ELR (cell line): ENCODE measurements at places on chromosomes 2 and 18.

DNA sequence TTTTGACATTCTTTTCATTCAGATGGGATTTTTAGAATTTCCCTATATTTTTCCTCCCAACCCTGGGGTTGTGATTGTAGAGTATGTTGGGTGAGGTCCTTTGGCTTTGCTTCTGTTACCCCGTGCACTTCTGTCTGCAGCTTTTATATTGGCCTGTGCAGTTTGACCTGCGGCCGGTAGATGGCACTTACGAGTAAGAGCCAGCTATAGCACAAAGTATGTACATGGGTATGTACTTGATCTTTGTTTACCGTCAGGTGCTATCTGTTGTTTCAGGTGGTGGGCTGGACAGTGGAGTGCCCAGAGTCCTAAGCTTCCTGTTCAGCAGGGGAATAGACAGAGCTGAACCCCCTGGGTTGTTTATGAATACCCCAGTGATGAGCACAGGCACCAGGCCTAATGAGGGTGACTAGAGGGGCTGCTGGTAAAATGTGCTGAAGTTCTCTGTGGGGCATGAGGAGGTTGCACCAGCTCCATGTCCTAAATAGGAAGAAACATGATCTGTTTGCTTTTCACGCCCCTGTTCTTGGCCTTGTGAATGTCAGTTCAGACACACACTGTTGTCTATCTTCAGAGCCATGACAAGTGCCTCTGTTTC lies 58.9 kb upstream of the THUMPD2 start:
- peak; percentile 62 for DNase-seq

GRCh38 chr2:109349503-109350465 lies 220.8 kb downstream of the SH3RF3 start:
- no peak for DNase-seq

GRCh38 chr2:201931951-201932350 lies 101.7 kb upstream of the FZD7 start:
- peak; percentile 64 for DNase-seq

GRCh38 chr2:236916181-236916580 lies 169.5 kb upstream of the COPS8 start:
- no peak for DNase-seq

DNA sequence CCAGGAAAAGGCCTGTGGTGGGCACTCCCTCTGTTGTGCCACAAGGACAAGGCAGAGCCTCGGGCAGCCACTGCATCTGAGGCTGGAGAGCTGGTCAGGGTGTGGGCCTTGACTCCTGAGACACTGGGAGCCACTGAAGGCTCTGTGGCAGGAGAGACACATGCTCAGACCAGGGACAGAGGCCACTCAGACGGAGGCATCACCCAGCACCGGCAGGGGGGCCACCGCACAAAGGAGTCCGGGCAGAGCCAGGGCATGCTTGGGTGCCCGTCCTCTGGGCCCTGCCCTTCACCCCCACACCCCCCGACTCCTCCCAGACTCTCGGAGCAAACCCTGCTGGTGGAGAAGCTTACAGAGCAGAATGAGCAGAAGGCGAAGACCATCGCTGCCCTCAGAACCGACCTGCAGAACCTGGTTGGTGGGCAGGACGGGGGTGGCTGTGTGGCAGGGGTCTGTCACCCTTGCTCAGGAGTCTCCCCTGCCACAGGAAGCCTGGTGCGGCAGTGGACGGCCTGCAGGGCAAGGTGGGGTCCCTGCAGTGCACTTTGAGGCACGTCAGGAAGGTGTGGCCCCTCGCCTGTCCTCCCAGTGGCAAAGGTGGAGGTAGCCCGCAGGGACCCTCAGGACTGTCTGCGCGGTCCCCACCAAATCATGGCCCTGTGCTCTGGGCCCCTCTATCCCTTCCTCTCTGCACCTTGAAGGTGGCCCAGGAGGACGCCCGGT lies 26.0 kb downstream of the CROCC2 start:
- DNase-seq, result no peak
